ENCODE measurements at places on chromosomes 13 and 19.

DNA sequence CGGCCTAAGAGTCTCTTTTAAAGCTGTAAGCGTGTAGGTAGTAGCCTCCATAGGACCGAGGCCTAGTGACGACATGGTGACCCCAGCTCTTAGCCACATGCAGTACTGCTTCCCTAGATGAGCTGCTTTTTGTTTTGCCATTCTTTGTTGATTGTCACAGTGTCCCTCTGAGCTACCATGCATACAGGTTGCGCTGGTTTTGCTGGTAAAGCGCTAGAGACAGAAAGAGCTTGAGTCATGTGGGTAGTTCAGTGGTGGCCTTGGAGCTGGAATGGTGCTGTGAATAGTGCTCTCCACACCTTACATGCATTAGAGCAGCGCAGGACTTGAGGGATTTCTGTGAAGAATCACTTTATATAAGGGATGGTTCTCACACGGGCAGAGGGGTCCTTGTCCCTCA lies 5.1 kb downstream of the HNRNPM start:
- DNase-seq: no peak

DNA sequence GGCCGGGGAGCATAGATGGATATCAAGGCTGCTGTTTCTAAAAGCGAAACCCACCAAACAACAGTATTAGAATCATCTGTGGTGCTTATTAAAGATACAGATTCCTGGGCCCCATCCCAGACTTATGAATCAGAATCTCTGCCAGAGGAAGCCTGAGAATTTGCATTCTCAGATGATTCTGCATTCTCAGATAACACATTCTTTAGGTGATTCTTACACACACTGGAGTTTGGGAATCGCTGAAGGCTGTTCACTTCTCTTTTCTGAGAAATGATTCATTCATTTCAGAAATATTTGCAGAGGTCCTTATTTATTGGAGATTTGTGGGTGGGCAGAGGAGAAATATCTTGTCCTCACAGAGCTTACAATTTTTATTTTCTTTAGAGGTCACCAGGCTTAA lies 24.4 kb downstream of the ALOX5AP start:
- DNase-seq: no peak

- DNase-seq: peak; percentile 47
These were observed 6.1 kb downstream of the IL4I1 start for GRCh38 chr19:49890349-49891311.

DNA sequence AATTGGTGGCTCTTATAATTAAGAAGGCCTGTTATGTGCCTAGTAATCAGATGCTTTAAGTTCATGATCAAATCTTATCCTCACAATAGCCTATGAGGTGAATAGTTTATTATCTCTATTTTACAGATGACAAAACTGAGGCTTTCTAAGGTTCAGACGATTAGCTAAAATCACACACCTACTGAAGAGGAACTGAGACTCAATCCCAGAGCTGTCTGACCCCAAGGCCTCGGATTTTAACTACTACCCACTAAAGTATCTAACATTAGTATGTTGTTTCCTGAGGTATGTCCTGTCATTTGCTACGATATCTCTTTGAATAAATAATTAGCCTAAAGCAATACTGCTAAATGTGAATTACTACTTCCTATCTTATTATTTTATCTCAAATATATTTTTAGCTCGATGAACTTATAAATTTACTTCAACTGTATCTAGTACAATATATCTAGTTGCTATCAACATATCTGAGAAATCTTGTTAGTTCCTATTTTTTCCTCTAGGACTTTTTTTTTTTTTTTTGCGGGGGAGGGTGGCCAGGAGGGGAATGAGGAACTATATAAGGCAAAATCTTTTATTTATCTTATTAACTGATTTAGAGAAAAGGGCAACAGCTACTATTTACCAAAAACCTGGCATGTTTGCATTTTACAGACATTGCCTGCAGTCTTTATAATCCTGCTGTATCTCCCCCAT lies 118.5 kb downstream of the ABCC4 start:
- no peak for DNase-seq

DNA sequence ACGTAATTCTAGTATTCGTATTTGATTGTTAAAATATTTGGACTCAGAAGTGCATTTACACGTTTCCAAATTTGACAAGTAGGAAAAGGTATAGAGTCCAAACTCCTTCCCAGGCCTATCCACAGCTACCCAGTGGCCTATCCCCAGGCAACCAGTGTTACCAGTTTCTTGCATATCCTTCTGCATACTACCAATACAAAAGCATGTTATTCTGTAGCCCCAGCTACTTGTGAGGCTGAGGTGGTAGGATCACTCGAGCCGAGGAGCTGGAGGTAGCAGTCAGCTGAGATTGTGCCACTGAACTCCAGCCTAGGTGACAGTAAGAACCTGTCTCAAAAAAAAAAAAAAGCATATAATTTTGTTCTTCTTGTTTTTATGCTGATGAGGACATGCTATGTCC lies 67.1 kb downstream of the LRCH1 start:
- no peak for DNase-seq

DNA sequence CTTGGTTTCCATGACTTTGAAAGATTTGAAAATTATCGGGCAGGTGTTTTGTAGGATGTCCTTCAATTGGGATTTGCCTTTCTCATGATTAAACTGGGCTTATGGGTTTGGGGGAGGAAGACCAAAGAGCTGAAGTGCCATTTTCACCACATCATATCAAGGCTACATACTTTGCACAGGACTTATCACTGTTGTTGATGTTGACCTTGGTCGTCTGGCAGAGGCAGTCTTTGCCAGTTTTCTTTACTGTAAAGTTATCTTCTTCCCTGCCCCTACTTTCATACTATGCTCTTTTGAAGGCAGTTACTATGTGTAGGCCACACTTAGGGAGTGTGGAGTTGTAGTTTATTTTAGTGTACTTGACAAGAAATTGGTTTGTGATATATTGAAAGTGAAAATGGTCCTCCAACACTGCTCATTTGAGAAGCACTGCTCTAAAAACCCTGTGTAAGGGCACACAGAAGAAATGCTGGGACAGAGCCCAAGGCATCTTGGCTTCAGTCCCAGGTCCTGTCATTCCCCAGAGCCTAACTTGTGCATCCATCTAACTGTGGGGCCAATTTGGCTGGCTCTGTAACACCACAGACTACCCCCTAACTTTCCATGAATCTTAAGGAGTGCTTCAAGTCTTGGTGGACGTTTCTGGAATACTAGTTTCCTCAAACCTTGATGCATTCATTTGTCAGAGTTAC lies 384.9 kb downstream of the KCNRG start:
- DNase-seq: no peak

- DNase-seq: no peak
These were observed 221.3 kb downstream of the MYO16 start for GRCh38 chr13:108850691-108851090.

GRCh38 chr13:111480976-111481375 lies 160.5 kb downstream of the TEX29 start:
- no peak for DNase-seq

DNA sequence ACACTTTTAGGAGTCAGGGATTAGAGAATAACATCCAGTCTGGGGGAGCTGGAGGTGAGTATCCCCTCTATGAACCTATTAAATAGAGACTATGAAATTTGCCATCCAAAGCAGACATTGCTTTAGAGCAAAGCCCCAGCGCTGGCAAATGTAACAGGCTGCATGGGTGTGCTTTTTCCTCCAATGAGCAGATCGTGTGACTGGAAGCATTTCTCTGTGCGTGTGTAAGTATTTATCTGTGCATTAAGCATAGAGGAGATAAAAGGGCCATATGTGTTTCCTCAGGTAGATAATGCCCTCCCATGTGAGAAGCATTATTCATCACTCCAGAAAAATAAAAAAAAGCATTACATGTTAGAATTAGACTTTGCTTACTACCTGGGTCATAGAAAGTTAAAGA lies 924 bp downstream of the TNFSF13B start:
- DNase-seq: no peak

- DNase-seq: no peak
These were observed 1.0 kb upstream of the ETHE1 start for GRCh38 chr19:43527860-43528622.

- DNase-seq: peak; percentile 75
These were observed 1.9 kb downstream of the KLF1 start for GRCh38 chr19:12884926-12885748.

GRCh38 chr13:102999499-102999898 lies 66.7 kb downstream of the SLC10A2 start:
- DNase-seq: no peak

DNA sequence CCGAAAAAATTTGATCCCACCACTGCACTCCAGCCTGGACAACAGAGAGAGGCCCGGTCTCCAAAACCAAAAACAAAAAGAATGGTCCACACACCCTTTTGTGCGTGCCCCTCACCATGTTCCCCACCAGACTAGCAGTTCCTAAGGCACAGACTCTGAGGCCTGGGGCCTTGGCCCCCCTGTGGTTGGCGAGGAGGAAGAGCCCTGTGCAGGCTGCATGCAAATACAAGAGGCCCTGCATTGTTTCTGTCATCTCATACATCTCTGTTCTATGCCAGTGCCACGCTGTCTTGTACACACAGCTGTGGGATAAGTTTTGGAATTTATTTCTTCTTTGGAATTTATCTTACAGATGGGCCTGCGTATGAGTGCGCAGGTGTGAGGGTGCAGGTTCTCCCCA lies 4.7 kb upstream of the YJEFN3 start:
- DNase-seq: no peak

- no peak for DNase-seq
These were observed 290.0 kb downstream of the KCTD12 start for GRCh38 chr13:76596216-76596615.

Measured in stimulated activated CD4-positive, alpha-beta T cell treated with anti-CD3 and anti-CD28 coated beads, Interleukin-15, amount 100 ng/mL, for 1 hour (primary cell).